Epithelial cell of alveolus of lung (primary cell): ENCODE measurements at places on chromosomes 4 and X. TPM values are rescaled to one million over a fixed set of nuclear protein-coding genes. Genes with fewer than 3 reads are reported as not detected.

Gene CT45A2
- total RNA-seq, result not detected in 2 replicates

Gene TENT5D
- not detected in 2 replicates for total RNA-seq

Gene ZNF330
- 18.2 and 24.0 TPM in 2 replicates for total RNA-seq

Gene PCDH7
- 27.8 and 94.8 TPM in 2 replicates for total RNA-seq

Gene SATL1
- total RNA-seq, result not detected in 2 replicates

Gene PABPC5
- total RNA-seq, result 1.2 and 5.9 TPM in 2 replicates
